ENCODE measurements at places on chromosomes 5 and 9.

DNA sequence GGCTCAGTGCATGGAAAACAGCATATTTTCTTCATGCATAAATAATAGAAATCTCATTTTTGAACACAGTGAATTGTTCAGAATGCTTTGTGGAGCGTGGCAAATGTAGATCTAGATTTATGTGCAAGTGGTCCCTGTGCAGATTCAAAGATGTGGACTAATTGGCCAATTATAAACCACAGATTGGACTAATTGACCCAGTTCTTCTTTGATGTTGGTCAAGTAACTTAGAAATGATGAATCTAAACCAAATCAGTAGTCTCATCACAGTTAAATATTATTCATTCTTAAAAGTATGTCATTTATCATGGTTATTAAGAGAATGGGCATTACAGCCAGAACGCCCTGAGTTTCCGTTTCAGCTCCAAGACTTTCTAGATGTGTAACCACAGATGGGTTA lies 11.7 kb upstream of the PDE4D start:
- DNase-seq = no peak

DNA sequence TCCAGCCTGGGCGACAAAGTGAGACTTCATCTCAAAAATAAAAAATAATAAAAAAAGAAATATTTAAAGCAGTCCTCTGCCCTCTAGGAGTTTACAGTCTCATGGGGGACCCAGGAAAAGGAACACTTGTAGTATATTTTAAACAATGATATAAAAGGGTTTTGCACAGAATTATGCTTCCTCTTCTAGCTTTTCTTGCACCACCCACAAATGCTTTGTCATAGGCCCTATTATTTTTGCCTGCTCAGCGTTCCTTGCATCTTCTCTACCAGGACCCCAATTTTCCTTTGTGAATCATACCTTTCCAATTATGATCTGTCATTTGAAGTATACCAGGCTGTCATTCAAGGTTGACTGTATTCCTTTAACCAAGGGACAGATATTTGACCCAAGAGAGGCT lies 164.8 kb upstream of the CDKN2B start:
- no peak for DNase-seq

DNA sequence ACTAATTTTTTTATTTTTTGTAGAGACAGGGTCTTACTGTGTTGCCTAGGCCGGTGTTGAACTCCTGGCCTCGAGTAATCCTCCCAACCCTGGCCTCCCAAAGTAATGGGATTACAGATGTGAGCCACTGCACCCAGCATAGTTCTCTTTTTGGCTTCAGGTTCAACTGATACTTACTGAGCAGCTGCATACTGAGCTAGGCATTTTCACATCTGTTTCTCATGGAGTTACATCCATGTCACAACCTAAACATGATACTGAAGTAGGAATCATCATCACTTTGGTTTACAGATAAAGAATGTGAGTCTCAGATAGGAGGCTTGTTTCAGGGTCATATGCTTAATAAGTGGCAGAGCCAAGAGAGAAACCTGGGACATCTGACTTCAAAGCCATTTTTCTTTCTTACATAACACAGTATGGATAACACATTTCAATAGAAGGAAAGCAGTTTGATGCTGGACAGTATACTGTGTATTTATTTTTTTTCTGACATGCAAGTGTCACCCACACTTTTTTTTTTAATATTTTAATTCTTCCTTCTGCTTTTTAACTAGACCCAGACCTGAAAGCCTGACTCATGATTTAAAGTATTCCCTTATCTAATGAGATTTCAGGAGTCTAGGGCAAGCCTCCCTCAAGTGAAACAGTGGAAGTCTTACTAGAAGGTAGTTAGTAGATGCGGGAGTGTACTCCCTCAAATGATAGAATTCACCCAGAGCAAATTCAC lies 90.8 kb downstream of the HACD4 start:
- DNase-seq = no peak

- DNase-seq = no peak
These were observed 62.4 kb upstream of the RETREG1 start for GRCh38 chr5:16679190-16679589.

- DNase-seq = no peak
These were observed 58.4 kb downstream of the SLC1A3 start for GRCh38 chr5:36664766-36665165.

DNA sequence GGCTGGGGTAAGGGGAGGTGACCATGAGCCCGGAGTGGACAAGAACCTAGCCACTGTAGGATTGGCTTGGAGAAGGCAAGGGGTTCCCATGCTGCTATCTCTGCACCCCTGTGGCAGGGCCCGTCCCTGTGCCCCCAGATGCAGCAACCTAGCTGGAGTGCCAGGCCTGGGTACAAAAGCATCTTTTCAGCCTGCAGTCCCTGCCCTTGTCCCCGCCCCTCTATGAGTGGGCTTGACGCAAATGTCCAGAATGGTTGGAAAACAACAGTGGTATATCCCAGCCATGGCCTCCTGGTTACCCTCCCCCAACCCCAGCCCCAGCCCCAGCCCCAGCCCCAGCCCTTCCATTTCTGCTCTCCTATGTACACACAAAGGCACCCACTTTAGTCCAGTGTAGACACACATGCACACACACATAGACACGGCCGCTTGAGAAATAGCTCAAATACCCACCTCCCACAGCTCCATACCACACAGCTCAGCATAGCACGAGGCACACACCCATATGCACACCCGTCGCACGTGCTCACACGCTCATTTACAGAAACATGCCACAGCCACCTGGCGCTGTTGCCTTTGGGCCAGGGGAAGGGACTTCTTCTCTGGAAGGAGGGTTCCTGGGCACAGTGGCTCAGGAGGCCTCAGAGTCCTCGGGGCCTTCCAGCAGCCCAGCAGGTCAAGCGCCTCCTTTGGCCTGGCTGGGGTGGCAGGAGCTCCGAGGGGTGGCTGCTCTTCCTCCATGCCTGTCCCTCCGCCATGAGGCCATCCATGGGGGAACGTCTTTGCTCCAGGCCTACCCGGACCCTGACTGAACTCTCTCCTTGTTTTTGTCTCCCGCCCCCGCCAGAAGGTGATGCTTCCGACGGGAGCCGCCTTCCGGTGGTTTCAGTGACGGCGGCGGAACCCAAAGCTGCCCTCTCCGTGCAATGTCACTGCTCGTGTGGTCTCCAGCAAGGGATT lies 34.1 kb downstream of the CXXC5 start:
- DNase-seq = no peak

DNA sequence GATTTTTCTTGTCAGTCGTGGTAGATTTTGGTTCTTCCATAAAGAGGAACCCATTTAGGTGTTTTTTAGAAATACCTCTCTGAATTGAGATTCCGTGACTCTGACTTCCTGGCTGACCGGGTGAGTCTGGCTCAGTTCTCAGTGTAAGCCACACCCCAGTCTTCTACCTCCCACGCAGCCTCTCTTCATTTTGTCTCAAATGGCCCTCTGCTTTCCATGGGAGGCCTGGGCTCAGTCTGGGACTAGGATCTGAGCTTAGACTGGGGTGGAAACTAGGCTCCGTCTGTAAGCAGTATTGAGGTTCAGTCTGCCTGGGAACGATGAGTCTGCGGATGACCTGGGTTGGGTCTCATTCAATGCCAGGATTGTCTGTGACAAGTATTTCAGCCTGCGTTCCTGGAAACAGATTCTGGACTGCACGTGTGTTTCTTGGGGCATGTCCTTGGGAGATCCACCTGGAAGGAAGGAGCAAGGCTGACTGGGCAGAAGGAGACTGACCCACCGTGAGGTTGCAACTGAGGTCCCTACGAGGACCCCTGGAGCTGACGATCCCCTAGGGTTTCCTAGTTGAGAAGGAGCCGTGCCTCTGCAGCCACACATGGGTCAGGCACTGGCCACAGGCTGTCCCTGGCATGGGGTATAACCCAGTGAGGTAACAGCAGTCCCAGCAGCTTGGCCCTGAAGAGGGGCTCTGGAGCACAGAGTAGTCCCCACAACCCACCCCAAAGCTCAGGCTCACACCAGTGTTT lies 12.4 kb upstream of the CRB2 start:
- DNase-seq = no peak

GRCh38 chr5:79612667-79613198 lies 492 bp downstream of the TENT2 start:
- no peak for DNase-seq

DNA sequence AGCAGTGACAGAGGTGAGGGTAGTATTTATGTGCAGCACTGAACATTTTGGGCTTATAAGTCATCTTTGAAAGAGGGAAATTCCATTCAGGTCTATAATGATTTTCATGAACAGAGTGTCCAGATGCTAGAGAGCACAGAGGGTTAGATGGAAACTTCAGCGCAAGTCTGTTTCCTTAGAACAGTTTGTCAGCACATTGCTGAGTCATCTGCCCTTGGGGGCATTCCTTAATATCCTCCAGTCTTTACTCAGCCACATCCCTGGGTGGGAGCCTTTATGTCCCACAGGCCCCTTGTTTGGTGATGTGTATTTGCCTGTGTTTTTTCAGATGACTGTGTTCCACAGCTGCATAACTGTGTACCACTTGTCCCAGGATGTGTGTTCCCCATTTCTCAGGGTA lies 138.5 kb upstream of the S1PR3 start:
- no peak for DNase-seq

DNA sequence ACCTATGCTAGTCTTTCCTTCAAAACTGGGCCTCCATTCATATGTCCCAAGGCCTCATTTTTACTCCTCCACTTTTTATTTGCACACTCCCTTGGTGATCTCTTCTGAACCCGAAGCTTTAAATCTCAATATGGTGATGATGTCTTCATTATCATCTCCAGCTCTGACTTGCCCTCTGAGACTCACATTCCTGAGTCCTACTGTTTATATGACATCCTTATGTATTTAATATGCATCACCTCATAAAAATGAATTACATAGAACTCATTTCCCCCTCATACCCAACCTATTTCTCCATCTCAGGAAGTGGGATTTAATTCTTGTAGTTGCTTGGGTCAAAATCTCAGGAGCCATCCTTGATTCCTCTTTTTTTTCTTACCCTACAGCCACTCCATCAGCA lies 473.0 kb downstream of the EBF1 start:
- DNase-seq = no peak

DNA sequence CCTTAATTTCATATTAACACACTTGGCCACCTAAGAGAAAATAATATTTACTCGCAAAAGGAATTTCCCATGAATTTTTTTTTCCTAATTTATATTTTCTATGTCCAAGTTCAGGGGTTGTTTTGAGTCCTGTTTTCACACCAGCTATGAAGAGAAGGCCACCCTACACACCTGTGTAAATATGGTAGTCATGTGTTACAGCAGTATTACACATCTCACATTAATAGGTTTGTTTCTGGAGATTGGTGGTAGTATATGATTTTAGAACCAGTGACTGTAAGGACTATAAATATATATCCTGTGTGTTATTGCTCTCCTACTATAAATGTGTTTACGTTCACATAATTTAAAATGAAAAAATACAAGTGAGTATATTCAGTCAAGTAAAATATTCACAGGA lies 147.5 kb downstream of the PAM start:
- DNase-seq = no peak

GRCh38 chr5:10513501-10514442 lies 50.1 kb upstream of the ANKRD33B start:
- DNase-seq = no peak

- DNase-seq = no peak
These were observed 143.9 kb upstream of the STC2 start for GRCh38 chr5:173472164-173472563.

- DNase-seq = no peak
These were observed 261.8 kb downstream of the ASTN2 start for GRCh38 chr9:117153021-117153420.

GRCh38 chr5:122864400-122864799 lies 19.0 kb downstream of the SNX24 start:
- no peak for DNase-seq

- no peak for DNase-seq
These were observed 46.2 kb upstream of the FBXW11 start for GRCh38 chr5:172052450-172053236.

DNA sequence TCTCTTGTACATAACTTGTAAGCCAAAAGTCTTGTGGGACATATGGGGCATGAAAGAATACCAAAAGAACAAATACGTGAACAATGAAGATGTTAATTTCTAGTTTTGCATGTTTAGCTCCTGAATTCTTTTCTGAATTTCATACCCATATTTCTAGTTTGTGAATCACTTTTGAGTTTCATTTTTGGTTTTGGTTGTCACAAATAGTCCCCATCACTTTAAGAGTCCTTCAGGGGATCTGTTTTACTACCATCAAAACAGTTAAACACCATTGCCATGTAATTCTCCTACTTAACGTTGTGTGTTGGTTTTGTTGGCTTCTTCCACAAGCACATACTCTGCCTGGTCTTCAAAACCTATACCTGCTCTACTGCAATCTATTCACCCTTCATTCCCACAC lies 27.0 kb downstream of the VCAN start:
- no peak for DNase-seq

DNA sequence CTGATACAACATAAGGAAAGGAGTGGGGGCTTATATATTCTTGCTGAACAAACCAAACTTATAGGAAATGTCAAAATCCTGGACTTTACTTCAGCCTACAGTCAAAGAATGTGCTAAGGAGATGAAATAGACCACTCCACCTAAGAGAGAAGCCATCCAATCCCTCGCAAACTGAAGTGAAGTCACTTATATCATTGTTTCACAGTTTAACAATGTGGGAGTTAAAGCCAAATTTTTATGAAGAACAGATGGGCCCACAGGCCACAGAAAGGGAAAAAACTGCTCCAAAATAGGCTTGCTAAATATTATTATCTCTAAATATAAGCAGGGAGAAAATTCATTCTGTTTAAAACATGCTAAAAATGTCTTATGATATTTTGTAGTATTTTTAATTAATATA lies 233.3 kb downstream of the GAS1 start:
- no peak for DNase-seq

GRCh38 chr9:133788819-133789717 lies 50.9 kb upstream of the SARDH start:
- no peak for DNase-seq

DNA sequence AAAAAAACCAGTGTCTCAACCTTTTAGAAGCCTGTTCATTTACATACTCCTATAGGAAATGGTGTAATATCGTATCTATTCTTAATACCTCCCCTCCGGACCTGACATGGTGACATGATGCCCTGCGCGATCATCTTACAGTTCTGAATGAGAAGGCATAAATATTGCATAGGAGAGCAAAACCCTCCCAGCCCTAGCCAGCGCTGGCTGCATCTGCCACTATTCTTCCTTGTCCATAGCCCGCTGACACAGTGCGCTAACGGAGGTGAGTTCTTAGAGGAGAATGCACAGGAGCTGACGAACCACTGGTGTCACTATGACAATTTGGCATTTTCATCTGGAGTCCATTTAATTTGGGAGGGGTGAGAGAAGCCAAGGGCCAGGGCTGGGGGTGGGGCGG lies 290.1 kb downstream of the EFNA5 start:
- DNase-seq = no peak

DNA sequence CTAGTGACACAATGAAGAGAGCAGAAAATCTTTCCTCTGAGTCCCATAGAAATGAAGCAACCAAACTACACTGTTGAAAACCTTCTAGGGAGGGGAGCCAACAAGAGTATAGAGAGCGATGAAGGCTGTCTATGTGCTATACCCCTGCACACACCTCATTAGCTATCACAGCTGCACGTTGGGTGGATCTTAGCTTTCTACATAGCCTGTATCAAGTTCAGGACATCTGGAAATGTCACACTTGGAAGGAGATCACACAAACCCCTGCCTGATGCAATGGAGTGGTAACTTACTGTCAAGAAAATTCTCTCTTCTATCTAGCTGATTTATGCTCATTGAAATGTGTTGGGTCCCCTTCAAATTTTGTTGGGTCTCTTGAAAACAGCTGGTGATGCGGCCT lies 127.0 kb upstream of the NTRK2 start:
- DNase-seq = no peak

GRCh38 chr5:172436078-172436878 lies 18.0 kb downstream of the SH3PXD2B start:
- no peak for DNase-seq

Measured in RWPE2 (cell line).